NCI-H1105 treated with DMSO at 0.1 percent for 48 hours (cell line): ENCODE measurements at places on chromosomes 7 and 10.

GRCh38 chr7:2564970-2565540 lies 6.3 kb downstream of the IQCE start:
- no peak for DNase-seq

DNA sequence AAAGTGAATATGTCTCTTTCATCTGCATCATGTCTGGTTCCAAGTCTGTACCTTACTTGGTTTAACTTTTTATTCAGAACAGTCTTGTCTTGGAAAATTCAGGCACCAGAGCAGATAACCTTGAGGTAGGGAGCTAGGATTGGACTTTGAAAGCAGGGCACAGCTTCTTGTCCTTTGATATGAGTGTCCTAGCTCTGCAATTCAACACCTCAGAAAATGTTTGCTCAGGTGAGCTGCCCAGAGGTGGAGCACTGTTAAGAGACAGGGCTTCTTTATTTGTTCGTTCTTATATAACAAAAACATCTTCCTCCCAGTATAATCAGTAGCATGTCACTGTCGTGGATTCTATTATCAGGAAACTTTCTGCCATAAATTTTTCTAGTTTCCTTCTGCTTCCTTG lies 118.3 kb downstream of the LRRC4 start:
- no peak for DNase-seq

DNA sequence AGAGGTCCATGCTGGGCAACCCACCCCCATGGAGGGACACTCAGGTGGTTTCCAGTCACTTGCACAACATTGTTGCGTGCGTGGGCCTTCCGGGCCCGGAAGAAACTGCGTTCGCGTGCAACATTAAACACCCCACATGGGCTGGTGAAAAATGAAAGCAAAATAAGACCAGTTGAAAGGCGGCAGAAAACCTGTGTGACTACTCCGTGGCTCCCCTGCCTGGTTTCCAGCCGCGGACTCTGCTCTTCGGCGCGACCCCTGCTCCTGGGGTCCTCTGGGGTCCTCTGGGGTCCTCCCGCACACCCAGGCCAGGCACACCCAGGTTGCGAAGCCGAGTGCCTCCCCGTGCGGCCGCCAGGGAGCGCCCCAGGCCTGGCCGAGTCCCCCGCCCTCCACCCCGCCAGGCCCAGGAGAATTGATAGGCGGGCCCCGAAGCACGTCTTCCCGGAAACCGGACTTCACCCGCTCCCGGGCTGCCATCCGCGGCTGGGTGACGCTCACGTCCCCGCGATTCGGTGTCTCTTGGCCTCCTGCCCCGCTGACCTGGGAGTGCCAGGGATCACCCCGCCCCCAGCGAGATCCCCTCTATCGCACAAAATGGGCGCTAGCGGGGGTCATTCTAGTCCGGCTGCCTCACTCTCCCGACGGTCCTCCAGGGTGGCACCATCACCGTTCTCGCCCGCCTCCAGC lies 1.9 kb upstream of the SH2D4B start:
- DNase-seq = no peak

DNA sequence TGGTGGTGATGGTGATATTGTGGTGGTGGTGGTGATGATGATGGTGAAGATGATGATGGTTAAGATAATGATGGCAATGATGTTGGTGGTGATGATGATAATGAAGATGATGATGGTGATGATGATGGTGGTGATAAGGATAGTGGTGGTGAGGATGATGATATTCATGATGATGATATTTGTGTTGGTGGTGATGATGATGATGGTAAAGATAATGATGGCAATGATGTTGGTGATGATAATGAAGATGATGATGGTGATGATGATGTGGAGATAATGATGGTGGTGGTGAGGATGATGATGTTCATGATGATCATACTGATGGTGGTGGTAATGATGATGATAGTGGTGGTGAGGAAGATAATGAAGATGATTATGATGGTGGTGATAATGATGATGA lies 30.7 kb upstream of the SDK1 start:
- no peak for DNase-seq

- no peak for DNase-seq
Measured at GRCh38 chr10:30997536-30998235, 34.0 kb downstream of the ZNF438 start.

GRCh38 chr7:112898432-112899290 lies 108.5 kb upstream of the TMEM168 start:
- DNase-seq = peak; percentile 36

- DNase-seq = no peak
Measured at GRCh38 chr7:46972205-46972604, 609.7 kb downstream of the TNS3 start.

- DNase-seq = no peak
Measured at GRCh38 chr7:43648473-43649406, 65.8 kb downstream of the STK17A start.

DNA sequence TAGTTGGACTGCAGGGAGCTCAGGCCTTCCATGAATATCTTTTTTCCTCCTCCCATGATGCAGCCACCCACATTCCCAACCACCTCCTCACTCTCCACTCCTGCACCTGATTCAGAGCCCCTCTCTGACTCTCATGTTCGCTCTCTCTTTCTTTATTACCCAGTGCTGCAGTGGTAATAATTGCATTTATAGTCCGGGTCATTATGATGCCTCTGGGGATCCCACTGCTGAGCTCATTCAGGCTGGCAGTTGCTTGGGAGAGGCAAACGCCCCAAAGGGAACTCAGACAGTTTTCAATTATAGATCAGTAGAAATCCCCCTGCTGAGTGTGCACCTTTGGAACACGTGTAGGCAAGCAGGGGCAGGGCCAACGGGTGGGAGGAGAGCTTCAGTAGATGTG lies 953.0 kb downstream of the GRID1 start:
- no peak for DNase-seq

- no peak for DNase-seq
Measured at GRCh38 chr10:23521735-23522134, 82.9 kb downstream of the OTUD1 start.

- DNase-seq = peak; percentile 86
Measured at GRCh38 chr7:48035301-48035966, at the start of gene C7orf57. Gene C7orf57 (plus strand): TSS chr7:48035543. CDS start chr7:48036309, 766 bp downstream.

GRCh38 chr7:6623589-6624245 lies 8.3 kb downstream of the ZNF853 start:
- no peak for DNase-seq

GRCh38 chr10:101671453-101671852 lies 23.5 kb downstream of the FBXW4 start:
- no peak for DNase-seq

GRCh38 chr10:105857268-105858264 lies 1216.5 kb downstream of the SORCS3 start:
- no peak for DNase-seq

GRCh38 chr10:70656489-70656888 lies 15.8 kb upstream of the ADAMTS14 start:
- DNase-seq = no peak
